ENCODE measurements at places on chromosomes 6 and 20.
A peak's percentile ranks its signal among the peaks of the same experiment; 100 is the strongest.

GRCh38 chr6:149438855-149439254, 38.8 kb downstream of the SUMO4 start:
- DNase-seq: no peak

- DNase-seq: no peak
These were observed 2.7 kb downstream of the SLC17A2 start for GRCh38 chr6:25927756-25928216.

DNA sequence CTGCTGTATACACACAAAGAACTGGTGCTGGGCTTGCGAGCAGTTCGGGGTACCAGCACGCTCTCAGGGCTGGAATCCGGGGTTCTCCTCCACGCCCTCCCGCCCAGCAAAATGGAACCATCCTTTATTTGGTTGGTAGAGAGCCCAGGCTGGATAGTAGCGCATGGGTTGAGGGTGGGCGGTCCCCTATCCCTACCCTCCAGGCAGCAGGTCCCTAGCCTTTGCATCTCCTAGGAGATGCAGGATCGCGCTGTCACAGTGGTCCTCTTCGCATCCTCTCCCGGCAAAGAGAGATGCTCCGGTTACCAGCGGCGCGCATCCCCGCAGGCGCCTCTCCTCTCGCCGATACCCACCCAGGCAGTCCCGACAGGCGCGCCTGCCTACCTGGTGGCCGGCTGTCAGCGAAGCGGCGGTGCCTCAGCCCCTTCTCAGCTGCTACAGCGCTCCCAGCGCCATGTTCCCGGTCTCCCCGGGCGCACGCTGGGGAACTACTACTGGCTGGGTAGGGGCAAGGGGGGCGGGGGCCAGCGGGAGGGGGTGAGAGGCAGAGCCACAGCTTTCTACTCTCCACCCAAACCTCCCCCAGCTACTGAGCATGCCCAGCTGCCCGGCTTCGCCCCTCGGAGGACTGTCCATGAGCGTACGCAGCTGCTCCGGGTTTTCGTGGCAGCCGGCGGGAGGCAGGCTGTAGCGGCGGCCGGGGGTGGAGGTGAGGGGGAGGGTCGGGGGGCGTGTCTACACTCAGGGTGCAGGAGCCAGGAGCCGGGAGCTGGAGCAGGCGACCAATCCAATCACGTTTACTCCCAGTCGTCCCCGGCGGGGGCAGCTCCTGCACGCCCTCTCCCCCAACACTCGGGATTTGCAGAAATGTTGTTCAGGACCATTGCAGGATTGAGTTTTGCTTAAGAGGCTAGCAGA, at the start of gene PAK5:
Gene PAK5, minus strand, starts transcription at position 699 of the 918 bp plus-strand sequence. CDS start 194,748 bp downstream, outside the sequence.
- DNase-seq: peak; percentile 55

DNA sequence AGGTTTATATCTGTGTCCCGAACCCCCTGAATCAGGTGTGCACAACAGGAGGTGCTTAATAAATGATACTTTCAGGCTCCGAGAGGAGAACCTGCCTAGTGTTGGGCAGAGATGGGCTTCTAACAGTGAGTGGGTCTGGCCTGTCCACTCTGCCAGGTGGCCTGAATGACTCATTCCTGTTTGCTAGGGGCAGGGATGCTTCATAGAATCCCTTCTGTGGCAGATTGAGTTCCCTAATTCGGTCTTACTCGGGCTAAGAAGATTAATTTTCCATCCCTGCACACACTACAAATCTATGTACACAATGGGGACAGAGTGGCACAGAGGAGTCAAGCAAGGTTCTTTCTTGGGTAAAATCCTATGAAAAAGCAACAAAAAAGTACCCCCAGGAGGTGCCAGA, 19.8 kb downstream of the SDC4 start:
- DNase-seq: no peak

DNA sequence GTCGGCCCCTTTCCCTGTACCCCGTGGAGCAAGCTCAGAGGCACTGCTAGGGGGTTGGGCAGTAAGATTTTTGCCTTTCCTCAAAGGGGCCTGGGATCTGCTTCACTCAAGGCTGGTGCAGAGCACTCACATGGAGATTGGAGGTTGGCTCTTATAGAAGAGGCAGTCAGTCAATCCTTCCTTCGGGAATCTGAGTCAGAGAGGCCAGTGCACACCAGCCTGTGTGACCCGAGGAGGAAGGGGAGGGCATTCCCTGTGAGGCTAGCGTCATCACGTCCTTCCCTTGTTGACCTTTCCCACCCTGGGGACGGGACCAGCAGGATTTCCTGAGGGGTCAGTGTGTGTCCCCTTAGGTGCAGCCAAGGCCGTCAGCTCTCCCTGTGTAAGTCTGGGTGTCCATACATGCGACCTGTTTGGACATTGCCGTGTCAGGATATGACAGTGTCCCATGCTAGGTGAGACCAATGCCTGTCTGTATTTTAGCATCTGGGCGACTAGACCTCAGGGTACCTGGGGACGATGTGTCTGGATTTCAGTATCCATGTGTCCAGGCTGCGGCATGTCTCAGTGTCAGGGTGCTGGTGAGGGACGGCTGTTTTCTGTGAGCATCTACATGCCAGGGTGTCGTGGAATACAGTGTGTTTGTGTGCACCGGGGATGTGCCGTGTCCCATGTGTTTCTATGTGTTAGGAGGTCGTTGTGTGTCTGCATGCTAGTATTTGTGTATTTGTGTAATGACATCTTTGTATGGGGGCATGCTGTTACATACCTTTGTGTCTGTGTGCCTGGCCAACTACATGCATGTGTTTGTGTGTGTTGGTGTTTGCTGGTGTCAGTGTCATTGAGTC, 2.8 kb upstream of the ZNF512B start:
- no peak for DNase-seq

Measured in Peyer's patch (tissue), 4 donors.